HFFc6 (cell line): ENCODE measurements at places on chromosomes 6 and 20. TPM values are rescaled to one million over a fixed set of nuclear protein-coding genes. Genes with fewer than 3 reads are reported as not detected.
A peak's percentile ranks its signal among the peaks of the same experiment; 100 is the strongest.

- no peak for DNase-seq
- H3K4me3 ChIP-seq: no peak overlapping the region
- H3K27me3 ChIP-seq: peaks cover 4% of the 10 kb centered on the region
- H3K4me1 ChIP-seq: no peaks in the 10 kb centered on the region
These were observed 130.2 kb upstream of the SSTR4 start for GRCh38 chr20:22904905-22905304.

GRCh38 chr20:47489448-47489872 lies 12.2 kb upstream of the NCOA3 start:
- H3K4me1 ChIP-seq: peaks cover 19% of the 10 kb centered on the region
- H3K27me3 ChIP-seq: no peaks in the 10 kb centered on the region
- no peak overlapping the region for H3K27ac ChIP-seq
- no peak for DNase-seq

DNA sequence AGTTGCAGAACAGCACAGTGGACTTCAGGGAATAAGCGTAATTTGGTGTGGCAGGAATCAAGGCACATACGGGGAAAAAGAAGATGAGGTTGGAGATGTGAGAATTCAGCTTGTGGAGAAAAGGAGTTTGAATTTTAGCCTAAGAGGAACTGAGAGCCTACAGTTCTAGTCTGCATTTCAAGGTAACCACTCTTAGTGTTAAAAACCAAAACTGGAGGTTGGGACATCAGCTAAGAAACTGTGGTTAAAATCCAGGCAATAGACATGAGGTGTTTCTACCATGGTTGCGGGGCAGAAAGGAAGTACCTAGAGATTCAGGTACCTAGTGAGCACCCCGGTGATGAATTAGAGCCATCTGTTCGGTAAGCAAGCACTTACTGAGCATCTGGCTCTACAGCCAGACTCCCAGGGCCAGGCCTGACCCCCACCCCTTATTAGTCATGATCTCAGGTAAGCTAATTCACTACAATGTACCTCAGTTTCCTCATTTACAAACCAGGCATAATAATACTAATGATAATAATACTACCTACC lies 44.4 kb downstream of the FAXC start:
- H3K36me3 ChIP-seq: no peaks in the 10 kb centered on the region
- H3K27ac ChIP-seq: no peak overlapping the region
- H3K4me3 ChIP-seq: no peak overlapping the region
- H3K4me1 ChIP-seq: no peaks in the 10 kb centered on the region

Gene MUCL3
- total RNA-seq: not detected in 3 replicates

- no peaks in the 10 kb centered on the region; the same call in 1 of the 2 replicates for H3K27me3 ChIP-seq
- H3K4me3 ChIP-seq: no peak overlapping the region
- H3K4me1 ChIP-seq: peaks cover 67% of the 10 kb centered on the region
- no peak overlapping the region for H3K27ac ChIP-seq
- DNase-seq: peak; percentile 50
These were observed 300.2 kb downstream of the UTRN start for GRCh38 chr6:144585217-144585814.

DNA sequence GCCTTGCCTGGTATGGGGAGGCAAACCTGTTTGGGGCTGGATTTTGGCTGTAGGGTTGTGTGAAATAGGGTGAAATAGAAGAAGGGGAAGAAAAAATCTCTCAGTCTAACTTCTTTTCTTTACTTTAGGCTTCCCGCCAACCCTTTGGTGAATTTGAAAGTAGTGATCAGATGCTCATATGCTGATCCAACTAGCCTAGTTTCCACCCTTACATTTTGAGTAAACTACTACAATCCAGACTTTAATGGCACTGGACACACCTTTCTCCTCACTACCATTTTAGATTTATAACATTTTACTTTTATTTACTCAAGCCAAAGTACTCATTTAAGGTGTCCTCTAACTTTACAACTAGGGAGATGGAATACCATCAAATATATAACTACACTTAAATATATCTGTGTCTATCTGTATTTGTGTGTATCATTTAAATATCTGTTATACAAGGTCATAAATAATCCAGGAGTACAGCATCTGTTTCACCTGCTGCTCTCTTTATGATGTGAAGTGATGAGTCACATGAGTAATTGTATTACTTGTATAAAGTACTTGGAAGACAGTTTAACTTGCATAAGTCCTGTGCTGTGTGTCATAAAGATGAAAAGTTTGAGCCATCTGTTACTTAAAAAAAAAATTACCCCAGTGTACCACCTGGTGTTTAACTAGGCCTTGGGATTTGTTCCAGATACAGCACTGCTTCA lies 172.1 kb downstream of the CDKAL1 start:
- no peaks in the 10 kb centered on the region for H3K27me3 ChIP-seq
- H3K36me3 ChIP-seq: no peaks in the 10 kb centered on the region
- no peak overlapping the region for H3K4me3 ChIP-seq
- H3K4me1 ChIP-seq: peaks cover 34% of the 10 kb centered on the region

DNA sequence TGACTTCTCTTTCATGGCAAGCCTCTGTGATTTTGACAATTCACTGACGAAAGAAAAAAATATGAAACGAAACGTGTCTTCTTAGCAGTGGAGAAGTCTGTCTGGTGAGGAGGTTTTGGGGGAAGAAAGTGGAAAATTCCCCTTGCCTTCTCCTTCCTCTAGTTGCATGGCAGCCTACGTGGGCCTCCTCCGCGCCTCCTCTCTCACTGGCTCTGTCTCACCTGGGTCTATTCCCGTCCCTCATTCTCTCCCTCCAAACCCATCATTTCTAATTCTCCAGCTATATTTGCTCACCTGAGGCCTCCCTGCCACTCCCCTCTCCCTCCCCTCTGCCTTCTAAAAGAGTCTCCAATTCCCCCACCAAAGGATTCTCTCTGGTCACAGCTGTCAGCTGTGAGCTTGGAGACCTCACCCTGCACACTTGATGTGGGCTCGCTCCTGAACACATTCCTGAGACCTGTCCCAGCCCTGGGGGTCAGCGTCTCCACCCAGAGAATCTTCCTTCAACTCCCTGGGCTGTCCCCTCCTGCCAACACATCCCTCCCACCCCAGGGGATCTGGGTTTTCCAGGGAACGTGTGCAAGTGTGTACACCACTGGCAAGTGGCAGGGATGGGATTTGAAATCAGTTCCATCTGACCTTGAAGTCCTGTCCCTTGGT lies 159.6 kb upstream of the PMEPA1 start:
- no peaks in the 10 kb centered on the region for H3K4me1 ChIP-seq
- no peaks in the 10 kb centered on the region for H3K36me3 ChIP-seq
- no peak overlapping the region for H3K27ac ChIP-seq
- H3K4me3 ChIP-seq: no peak overlapping the region
- H3K27me3 ChIP-seq: peaks cover 35% of the 10 kb centered on the region
